Amniotic stem cell (primary cell): ENCODE measurements at places on chromosomes 2 and 18.

GRCh38 chr18:21735452-21736015 lies 5.1 kb upstream of the MIB1 start:
- DNase-seq = no peak

GRCh38 chr18:63257453-63257852 lies 62.1 kb downstream of the BCL2 start:
- no peak for DNase-seq

GRCh38 chr2:46540496-46541331 lies 61.3 kb downstream of the TMEM247 start:
- peak; percentile 57 for DNase-seq

DNA sequence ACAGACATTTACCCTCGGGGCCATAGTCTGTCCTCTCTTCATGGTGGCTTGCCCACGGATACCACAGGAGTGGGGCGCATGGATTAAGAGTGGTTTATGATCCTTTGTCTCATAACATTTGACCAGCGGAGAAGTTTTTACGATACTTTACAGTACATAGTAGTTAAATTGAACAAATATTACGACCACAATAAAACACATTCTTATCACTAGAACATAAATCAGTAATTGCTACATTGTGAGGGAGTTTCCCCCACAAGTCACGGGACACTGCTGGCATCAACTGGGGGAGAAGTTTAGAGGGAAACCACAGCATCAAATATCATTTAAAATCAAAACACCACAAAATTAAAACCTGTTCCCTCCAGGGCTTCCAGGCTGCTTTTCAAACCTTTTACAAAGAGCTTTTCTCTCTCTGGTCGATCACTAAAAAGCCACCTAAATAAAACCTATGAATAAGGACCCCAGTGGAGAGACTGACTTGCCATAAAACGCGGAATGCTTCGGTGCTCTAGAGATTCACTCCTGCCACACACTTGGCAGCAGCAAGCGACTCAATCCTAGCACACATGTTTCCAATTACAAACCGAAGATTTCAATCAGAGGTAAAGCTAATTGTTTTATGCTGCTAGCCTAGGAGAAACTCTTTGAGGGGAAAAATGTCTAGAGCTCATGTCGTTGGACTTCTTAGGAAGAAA lies 173.7 kb upstream of the HNRNPA3 start:
- no peak for DNase-seq
